ENCODE measurements at places on chromosomes 6 and 20.

GRCh38 chr20:62668441-62669027, 26.2 kb downstream of the SLCO4A1 start:
- DNase-seq, result no peak

- DNase-seq, result no peak
Observed at GRCh38 chr20:43774754-43775153, 48.0 kb upstream of the GTSF1L start.

GRCh38 chr6:165486183-165487137, 176.6 kb downstream of the PDE10A start:
- DNase-seq, result no peak

- no peak for DNase-seq
Observed at GRCh38 chr6:148891405-148891783, 144.6 kb downstream of the UST start.

DNA sequence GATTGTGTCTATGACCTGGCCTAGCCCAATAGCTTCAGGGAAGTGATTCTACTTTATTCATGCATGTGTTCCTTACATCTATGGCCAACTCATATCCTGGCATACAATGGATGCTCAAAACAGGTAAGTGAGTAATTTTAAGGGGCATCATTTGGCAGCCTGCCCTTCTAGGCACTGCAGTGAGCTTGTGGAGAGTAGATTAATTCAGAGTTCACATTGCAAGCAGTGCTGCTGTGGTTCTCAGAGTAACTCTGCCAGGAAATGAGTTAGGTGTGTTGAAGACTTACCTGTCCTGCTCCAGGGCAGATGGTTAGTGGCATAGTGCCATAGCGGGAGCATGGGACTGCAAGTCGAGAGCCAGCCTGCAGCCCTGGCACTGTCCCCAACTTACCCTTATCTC, 158.0 kb downstream of the SCP2D1 start:
- DNase-seq, result no peak

DNA sequence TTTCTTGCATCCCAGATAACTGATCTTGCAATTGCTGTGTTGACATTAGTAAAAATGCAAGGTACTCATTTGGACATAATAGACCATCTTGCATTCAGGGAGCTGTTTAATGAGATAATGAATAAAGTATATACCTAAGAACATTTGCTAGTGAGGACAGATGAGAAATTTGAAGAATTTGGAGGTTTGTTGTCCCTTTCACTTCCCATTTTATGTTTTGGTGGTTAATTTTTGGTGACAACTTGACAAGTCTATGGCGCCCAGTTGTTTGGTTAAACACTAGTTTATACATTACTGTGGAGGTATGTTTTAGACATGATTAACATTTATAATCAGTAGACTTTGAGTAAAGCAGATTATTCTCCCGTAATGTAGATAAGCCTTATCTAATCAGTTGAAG, 300.2 kb upstream of the SYNCRIP start:
- DNase-seq, result no peak

GRCh38 chr6:109736273-109737025, 45.4 kb downstream of the FIG4 start:
- DNase-seq, result no peak

DNA sequence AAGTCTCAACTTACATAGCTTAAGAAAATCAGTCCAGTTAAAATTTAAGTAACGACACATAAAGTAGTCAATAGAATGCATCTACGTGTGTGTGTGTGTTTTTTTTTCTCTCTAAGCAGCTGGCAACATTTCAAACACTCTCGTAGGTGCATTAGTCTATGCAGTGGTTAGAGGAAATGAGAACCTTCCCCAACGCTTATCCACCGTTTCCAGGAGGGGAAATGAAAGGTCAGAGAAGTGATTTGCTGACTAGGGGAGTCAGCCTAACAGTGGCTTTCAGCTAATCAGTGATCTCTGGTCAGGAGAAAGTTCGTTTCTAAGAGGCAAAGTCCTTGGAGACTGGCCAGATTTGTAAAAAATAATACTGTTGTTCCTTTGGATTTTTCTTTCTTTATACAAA, 806.6 kb downstream of the C6orf118 start:
- DNase-seq, result no peak

DNA sequence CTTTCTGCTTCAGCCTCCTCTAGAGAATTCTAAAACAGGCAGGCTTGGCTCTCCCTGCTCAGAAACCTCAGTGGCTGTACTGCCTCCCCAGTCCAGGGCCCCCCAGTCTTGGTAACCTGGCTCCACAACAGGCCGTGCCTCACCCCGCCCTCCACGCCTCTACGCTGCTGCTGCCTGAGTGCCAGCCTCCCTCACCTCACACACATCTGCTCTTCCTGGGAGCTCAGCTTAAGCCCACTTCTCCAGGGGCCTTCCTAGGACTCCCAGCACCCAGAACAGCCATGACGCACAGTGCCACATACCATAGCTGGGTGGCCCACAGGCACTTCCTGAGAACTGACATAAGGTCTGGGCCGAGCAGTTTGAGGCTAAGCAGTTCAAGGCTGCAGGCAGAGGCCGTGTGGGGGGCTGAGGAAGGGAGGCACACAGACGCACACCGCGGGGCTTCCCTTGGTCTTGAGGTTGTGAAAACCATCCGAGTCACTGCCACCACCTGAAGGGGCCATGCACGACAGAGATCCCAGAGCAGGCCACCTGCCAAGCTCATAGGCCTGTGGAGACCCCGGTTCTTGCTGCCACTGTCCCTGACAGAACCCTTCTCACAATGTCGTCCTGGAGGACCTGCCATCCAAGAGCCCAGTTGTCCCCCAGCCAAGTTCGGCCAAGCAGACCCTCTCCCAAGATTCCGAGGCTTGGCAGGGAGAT, 42.6 kb downstream of the DSTN start:
- no peak for DNase-seq

- no peak for DNase-seq
Observed at GRCh38 chr20:25464501-25465242, 57.2 kb downstream of the GINS1 start.

- no peak for DNase-seq
Observed at GRCh38 chr20:42954951-42955350, 234.8 kb downstream of the PTPRT start.

DNA sequence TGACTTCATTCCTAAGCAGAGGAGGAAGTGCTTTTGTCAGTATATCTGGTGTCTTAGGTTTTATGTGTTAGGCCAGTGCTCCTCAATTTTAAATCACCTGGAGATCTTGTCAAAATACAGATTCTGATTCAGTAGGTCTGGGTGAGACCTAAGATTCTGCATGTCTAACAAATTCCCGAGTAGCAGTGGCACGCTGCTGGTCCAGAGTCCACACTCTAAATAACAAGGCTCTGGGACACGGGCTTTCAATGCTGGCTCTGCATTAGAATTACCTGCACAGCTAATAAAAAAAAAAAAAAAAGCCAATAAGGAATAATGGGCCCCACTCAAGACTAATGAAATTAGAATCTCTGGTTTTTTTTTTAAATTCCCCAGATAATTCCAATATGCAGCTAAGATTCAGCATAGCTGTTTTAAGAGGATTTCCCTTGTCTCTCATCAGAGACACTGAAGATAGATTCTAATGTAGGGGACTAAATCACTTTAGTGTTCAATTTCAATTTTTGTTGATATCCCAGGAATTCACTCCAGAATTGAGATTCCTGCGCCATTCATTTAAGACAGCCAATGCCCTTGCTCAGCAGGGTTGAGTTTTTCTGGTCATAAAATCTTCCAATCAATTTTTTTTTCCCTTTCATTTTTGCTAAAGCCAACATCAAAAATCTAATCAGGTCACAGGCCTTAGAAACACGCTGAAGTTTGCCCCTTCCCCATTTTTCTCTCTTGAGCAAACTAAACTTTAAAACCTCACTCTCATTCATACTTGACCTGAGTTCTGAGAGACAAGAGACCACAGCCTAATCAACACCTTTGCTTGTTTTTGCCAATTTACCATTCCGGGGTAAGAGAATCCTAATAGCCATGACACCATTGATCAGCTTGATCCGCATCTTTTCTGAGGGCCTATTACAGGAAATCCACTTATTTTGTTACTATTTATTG, 2.4 kb downstream of the TDP2 start:
- no peak for DNase-seq

DNA sequence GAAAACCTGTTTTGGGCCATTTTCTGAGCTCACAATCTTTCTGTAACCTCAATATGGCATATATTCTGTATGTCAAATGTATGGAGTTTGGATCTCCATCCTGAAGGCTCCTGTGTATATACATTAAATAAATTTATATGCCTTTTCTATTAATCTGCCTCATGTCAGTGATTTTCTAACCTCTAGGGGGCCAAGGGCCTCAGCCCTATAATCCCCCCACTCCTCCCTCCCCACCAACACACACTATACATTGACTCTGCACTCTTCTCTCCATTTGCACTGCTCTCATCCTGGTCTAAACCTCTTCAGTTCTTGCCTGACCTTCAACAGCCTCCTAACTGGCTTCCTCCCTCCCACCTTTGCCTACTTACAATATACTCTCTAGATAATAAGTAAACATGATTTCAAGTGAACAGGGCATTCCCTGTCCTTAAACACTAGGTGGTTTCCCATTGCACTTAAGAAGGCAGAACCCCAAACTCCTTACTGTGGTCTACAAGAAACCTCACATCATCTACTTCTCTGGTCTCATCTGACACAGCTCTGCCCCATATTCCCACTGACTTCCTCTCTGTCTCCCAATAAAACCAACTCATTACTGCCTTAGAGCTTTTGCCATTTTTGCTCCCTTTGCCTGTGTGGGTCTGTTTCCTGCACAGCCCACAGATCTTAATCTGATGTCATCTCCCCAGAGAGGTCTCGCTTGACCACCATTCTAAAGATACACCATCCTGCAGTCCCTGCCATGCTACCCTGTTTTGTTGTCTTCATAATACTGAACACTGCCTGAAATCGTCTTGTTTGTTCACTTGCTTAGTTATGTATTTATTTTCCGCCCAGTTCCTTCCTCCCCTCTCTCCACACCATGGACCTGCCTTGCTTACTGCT, 213.7 kb downstream of the SYNE1 start:
- DNase-seq, result peak; percentile 13

DNA sequence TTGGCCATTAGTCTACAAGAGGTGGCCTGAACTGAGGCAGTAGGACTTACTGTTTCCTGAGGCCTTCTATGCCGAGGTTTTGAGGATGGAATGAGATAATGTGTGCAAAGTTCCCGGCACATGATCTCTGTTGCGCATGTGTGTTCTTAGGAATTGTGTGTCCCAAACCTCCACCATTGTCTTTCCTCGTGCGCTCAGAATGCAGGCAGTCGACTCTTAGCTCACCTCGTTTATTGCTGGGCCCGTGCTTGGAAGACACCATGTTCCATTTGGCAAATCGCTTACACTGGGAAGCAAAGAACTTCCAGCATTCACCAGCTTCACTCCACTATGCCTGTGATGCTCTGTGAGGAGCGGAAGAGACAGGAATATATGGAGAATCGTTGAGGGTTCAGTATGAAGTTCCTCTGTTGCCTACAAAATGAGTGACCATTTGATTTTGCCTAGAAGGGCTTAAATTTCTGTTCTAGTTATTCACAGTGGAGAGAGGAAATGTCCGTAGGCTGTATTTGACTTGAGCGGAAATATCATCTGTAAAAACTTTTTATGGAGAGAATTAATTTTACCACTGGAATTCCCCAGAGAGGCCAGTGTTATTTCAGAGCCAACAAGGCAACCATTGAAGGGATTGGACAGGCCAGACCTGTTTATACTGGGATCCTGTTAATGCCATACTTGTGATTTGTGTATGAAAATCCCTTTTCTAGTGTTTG, 75.7 kb upstream of the CLDN20 start:
- DNase-seq, result no peak

- DNase-seq, result no peak
Observed at GRCh38 chr6:36029464-36029863, 1.9 kb downstream of the MAPK14 start.

DNA sequence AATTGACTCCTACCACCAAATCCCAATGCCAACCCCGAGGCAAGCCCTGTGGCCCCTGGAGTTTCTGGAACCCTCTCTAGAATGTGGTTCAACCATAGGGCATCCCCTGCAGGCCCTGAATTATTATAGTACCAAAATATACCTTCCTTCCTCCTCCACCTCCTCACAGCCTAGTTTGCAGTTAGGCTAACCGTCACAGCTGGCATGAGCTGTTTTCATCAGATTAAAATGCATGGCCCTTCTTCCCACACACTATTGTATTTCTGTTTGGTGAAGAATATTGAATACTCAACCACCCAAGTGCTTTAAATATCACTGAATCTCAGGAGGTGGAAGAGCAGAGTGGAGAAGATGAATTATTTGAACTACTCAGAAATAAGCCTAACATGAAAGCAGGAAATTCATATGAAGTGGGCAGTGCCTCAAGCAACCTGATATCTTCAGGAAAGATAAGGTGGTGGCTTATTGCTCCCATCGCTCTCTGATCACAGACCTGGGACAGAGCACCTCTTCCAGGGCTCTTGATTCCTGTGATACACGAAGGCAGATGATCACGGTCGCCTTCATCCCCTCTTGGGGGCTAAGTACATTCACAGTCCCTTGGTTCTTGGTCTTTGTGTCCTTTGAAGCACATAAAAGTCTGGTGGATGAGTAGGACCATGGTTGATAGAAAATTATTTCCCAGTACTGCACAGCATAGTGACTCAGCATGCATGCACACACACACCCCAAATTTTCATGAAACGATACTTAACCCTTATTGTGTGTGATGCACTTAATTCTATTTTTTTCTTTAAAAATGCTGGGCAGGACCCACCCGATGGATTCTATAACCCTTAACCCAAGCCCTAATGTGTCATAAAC, 90.9 kb downstream of the PSMG4 start:
- no peak for DNase-seq

DNA sequence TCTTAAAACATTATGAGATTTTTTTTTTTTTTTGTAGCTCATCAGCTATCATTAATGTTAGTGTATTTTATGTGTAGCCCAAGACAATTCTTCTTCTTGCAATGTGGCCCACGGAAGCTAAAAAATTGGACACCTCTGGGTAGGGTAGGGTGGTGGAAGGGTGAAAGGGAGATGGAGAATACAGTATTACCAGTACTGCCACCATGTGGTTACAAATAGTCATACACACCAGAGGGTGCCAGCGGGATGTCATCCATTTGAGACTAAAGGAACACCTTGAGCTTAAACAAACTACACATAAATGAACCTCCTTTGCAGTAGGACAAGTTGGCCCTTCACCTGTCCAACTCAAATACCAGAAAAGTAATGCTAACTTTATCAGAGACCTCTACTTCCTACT, 601.9 kb downstream of the HTR1B start:
- DNase-seq, result peak; percentile 49

DNA sequence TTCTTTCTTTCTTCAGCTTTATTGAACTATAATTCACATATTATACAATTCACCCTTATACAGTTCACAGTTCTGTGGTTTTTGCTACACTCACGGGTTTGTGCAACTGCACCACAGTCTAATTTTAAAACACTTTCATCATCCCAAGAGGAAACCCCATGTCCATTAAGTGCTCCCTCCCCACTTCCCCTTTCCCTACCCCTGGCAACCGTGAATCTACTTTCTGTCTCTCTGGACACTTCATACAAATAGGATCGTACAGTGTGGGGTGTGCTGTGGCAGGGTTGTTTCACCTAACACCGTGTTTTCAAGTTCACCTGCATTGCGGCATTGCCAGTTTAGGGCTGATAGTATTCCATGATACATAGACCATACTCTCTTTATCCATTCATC, 118.8 kb downstream of the PHACTR3 start:
- DNase-seq, result no peak

- peak; percentile 37 for DNase-seq
Observed at GRCh38 chr6:167056370-167056769, 57.2 kb downstream of the CEP43 start.

GRCh38 chr6:166604911-166605310, 18.4 kb upstream of the RAMACL start:
- DNase-seq, result no peak

GRCh38 chr6:16706029-16706428, 55.2 kb downstream of the ATXN1 start:
- no peak for DNase-seq
